CD4-positive, alpha-beta T cell treated with Interleukin-10 for 1 hour (primary cell): ENCODE measurements at places on chromosomes 1 and 21.

- no peak for DNase-seq
Observed at GRCh38 chr1:185803241-185803640, 69.0 kb downstream of the HMCN1 start.

- DNase-seq = peak; percentile 89
Observed at GRCh38 chr1:33180911-33181890, 642 bp downstream of the TRIM62 start.

DNA sequence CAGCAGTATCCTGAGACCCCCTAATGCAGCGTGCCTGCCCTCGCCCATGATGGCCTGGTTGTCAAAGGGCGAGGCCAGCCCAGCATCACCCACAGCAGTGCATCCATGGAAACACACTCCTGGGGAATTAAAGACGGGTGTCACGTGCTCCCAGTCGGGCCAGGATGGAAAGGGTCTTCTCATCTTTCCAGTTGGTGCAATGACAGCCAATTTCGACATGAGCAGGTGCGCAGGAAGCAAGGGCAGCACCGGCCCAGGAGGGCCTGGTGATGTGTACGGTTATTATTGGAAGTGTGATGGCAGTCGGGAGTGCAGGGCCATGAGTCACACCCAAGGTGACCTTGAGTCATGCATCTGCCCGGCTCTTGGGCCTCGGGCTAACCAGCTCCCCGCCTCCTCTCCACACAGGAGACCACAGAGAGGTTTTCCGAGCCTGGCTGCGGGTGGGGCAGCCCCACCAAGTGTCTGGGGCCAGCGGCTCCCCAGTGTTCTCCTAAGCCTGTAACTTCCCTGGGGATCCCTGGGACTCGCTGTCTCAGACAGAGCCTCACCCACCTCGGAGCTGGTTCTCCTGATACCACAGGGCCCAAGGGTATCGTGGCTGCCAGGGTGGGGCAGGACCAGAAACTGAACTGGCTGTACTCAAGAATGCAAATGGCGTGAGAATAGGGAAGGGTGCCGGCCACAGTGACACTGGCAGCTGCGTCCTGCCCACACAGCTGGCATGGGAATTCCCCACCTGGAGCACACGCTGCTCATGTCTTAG is 119.8 kb downstream of the SIK1 start:
- DNase-seq = no peak

- DNase-seq = no peak
Observed at GRCh38 chr1:25182629-25183028, 49.7 kb downstream of the SYF2 start.

- DNase-seq = no peak
Observed at GRCh38 chr1:88298506-88298905, 385.6 kb upstream of the PKN2 start.

GRCh38 chr1:204503913-204504519 is 9.4 kb upstream of the PIK3C2B start:
- no peak for DNase-seq

DNA sequence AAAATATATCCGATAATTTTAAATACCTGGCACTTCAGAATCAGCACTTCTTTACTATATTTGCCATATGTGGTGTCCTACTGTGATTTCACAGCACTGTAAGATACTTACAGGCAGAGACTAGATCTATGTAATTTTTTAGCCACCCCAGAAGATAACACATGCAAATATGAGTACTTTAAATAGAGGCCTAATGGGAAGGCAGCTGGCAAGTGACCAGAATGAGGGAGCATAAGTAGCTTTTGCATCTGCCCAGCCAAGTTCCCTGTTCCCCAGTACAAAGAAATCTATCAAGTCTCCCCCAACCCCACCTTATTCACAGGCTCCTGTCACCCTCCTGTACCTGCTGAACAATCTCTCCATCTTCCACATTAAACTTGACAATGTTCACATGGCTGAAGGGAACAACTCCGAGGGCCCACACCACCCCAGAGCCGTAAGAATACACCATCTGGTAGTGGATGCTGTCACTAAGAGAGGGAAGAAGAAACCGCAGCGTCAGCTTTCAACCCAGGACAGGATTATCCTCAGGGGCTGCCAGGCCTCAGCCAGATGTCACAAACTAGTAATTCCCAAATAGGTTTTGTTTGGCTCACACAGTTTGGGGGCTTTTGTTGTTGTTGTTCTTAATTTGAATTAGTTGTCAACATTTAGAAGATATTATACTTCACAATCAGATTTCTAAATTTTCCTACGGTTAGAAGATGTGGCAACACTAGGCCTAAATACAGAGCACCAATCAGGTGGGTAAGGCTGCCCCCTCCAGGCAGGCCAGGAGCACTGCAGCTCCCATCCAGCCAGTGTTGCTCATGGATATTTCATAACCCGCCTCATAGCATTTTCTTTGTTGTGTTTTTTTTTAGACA is 10.4 kb downstream of the EMC1 start:
- peak; percentile 76 for DNase-seq
